ENCODE measurements at places on chromosomes 12 and 14.

DNA sequence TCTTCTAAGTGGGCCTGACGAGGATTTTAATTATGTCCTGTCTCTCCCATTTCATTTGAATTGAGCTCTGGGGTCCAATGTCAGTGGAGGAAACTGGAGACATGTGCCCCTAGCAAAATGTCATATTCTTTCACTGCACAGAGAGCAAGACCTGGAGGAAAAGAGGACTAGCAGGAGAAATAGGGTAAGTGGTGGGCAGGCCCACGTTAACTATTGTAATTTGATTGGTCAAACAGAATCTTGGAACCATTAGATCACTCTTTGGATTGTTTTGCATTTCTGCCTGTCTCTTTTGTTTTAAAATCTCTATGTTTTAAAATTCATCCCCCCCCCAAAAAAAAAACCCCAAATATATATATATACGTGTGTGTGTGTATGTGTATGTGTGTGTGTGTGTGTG is 113.9 kb upstream of the PELI2 start:
- DNase-seq: no peak

DNA sequence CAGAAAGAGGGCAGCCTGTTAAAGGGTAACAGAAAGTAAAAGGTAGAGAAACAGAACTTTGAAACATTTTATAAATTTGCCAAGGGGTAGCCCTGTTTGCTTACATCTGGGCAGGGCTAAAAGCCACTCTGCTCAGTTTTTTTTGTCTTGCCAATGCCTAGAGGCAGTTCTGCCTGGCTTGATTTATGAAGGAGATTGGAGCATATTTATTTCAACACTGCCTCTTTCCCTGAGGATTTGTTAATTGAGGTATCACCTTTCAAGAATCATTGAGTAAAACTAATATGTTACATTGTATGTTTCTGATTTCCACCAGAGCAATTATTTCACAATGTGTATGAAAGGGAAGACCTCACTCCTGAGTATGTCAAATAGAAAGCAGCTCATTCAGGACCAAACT is 160.8 kb downstream of the GXYLT1 start:
- DNase-seq: no peak

- DNase-seq: no peak
Measured at GRCh38 chr14:103136388-103137271, 13.4 kb downstream of the TNFAIP2 start.

GRCh38 chr12:93582351-93582750 is 9.9 kb downstream of the SOCS2 start:
- no peak for DNase-seq

DNA sequence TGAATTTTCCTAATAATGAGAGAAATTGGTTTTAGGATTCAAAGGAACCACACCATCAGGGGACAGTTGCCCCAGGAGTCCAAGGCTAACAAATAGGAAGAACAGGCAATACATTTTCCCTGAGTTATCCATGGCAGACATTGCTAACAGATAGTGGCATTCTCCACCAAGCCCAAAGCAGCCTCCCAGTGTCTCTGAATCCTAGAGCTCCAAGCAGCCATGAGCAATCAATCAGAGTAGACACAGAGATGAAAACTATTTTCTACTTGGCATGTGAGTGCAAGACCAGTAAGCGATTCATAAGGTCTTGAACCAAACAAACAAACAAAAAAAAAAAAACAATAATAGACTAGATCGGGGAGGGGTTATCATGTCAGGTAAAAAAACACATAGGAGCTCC is 515.7 kb downstream of the MED13L start:
- DNase-seq: no peak

DNA sequence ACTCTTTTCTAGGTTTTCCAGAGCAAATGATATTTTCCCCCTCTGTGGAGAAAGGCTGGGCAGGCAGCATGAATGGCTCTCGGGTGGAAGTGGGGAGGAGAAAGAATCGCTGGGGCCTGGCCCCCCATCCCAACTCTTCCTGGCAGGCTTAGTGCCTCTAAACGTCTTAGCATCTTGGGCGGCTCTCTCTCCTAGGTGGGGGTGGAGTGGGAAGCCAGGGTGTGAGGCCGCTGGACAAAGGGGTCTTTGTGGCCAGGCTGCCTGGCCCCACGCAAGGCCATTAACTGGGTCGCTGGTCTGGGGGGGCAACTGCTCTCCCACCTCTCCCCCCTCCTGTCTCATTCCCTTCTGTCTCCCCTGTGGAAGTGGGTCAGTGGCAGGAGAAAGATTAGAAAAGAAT is 4.7 kb downstream of the LRP1-AS start:
- DNase-seq: no peak

DNA sequence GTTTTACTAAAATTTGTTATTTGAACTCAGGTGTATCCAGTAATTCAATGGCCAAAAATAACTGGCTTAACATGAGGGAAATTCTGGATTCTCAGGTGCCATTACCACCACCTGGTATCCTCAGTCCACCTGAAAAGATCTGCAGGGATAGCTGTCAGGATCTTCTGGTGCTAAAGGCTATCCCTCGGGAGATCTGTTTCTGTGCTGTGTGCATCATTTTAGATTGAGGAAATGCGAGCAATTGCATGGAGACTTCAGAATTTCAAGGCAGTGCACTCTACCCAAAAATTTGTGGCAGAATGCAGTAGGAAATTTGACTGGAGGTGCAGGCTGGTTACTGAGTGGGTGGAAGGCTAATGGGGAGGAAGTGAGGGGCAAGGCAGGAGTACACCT is 26.4 kb downstream of the ZCCHC8 start:
- DNase-seq: no peak

GRCh38 chr12:8018666-8019581 is 13.6 kb upstream of the FOXJ2 start:
- DNase-seq: no peak

DNA sequence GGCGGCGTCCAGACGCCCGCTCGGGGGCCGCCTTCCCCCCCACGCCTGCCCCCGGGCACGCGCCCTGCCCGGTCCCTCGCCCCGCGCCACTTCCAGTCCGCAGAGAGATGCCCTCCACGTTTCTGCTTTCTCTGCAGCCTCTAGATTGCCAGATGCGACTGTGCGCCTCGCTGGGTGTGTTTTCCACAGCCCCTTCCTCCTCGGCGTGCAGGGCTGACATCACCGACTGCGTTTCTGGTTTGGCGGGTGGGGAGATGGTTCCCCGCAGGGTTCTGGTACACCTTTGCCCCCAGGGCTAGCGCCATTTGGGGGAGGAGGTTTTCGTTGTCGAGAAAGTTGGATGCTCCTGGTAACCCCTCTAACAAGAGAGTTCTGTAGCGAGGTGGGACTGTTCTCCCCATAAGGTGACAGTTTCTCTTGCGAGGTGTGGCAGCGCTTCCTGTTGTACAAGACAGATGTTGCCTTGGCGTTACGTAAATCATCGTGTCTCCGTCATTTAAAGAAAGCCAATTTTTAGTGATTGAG is 1.5 kb downstream of the CALM1 start:
- DNase-seq: peak; percentile 66

- DNase-seq: no peak
Measured at GRCh38 chr12:39764944-39765560, 145.4 kb upstream of the ABCD2 start.

DNA sequence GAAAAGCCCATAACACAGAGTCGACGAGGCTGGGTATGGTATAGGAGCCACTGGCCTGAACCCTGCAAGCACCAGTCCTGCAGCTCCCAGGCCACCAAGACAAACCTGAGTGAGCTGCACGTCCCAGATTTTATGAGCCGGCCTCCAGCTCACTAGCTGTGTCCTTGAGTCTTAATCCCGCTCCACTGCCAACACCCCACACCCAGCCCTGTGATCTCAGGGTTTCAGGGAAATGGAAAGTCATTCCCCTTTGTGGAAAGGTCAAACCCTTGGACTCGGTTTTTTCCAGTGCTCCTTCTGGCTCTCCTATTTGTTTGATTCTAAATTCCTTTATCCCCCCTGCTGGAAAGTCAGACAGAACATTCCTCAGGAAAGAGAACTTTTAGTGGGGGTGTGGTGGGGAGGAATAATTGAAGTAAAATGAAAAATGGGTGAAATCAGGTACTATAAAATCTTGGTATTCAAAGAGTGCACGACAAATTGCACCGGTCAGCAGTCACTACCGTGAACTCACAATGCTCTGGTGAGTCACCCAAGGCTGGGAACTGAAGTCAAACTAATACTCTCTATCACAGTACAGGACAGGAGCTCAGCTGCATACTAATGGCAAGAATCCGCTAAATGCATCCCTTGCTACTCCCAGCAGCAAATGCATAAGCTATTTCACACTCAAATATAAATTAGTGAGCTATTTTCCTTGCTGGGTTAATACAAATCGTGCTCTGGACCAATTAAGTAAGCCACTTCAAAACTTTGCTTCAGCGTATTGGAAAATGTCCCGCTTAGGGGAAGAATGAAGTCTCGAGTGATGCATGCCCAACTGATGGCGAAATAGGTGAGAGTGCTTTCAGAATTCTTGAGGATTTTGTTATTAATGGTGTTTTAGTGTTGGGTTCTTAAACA is 9.0 kb downstream of the PITPNM2 start:
- DNase-seq: no peak

All from stimulated activated naive CD4-positive, alpha-beta T cell (primary cell).